ENCODE measurements at places on chromosomes 4 and X.

GRCh38 chr4:123505095-123506010, 108.8 kb downstream of the SPRY1 start:
- peak; percentile 98 for DNase-seq
- H3K4me1 ChIP-seq: peaks cover 3% of the 10 kb centered on the region
- H3K27me3 ChIP-seq: peaks cover 5% of the 10 kb centered on the region
- peak overlapping the region; percentile 72 for H3K4me3 ChIP-seq
- H3K27ac ChIP-seq: peak overlapping the region; percentile 95
- no peaks in the 10 kb centered on the region for H3K36me3 ChIP-seq

DNA sequence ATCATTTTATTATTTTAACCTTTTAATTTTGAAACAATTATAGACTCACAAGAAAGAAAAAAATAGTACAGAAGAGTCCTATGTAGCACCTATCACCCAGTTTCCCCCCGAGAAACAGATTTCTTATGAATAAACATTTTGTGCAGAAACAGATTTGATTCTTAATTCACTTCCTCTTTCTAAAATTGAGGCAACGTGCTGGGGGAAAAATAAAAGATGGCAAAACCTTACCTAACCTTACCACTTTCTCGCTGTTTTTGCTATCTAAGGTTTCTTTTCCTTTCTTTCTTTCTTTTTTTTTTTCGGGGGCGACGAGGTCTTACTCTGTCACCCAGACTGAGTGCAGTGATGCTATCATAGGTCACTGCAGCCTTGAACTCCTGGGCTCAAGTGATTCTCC, 4.3 kb upstream of the CLNK start:
- DNase-seq: no peak
- H3K27ac ChIP-seq: no peak overlapping the region
- H3K27me3 ChIP-seq: no peaks in the 10 kb centered on the region
- no peaks in the 10 kb centered on the region for H3K4me1 ChIP-seq
- H3K36me3 ChIP-seq: no peaks in the 10 kb centered on the region

DNA sequence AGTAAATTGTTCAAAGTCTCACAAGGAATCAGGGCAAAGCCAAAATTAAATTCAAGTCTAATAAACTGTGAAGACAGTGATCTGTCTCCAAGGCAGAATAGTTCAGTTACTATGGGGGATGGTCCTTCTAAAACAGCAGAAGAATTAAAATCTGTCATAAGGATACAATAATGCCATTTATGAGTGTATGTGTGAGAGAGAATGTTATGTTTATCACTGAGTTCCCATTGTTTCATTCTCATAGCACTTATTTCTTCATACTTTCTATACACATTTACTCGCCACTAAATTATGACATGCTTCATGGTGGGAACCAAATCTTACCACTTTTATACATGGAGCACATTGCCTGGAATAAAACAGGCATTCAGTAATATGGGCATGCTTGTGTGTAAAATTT, 102.5 kb downstream of the AMMECR1 start:
- H3K4me1 ChIP-seq: no peaks in the 10 kb centered on the region
- peaks cover 17% of the 10 kb centered on the region for H3K36me3 ChIP-seq
- H3K27me3 ChIP-seq: no peaks in the 10 kb centered on the region

DNA sequence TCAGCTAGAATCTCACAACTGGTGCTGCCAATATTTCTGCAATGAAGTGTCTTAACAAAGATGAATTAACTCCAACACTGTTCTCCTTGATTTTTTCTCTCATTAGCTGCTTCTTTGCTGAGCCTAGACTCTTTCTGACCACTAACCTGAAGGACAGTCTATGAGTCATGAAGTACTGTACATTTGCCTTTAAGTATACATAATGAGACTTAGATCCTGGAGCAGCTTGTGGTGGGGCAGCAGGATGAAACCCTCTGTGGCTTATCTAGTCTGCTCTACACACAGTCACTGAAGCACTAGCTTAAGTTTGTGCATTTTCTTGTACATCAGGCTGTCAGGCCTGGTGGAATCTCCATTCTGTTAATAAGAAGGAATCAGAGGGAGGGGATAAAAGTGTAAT, 307.4 kb upstream of the SMIM31 start:
- no peak for DNase-seq
- no peaks in the 10 kb centered on the region for H3K36me3 ChIP-seq
- H3K4me3 ChIP-seq: no peak overlapping the region
- H3K27me3 ChIP-seq: no peaks in the 10 kb centered on the region

- H3K4me1 ChIP-seq: no peaks in the 10 kb centered on the region
- H3K27ac ChIP-seq: no peak overlapping the region
- H3K27me3 ChIP-seq: no peaks in the 10 kb centered on the region
- no peaks in the 10 kb centered on the region for H3K36me3 ChIP-seq
- no peak overlapping the region for H3K4me3 ChIP-seq
- no peak for DNase-seq
Measured at GRCh38 chr4:89249716-89250361, 57.8 kb downstream of the GPRIN3 start.

GRCh38 chr4:170306208-170306607, 216.5 kb upstream of the AADAT start:
- H3K27ac ChIP-seq: no peak overlapping the region
- no peaks in the 10 kb centered on the region for H3K36me3 ChIP-seq
- no peak for DNase-seq
- H3K4me1 ChIP-seq: no peaks in the 10 kb centered on the region
- no peak overlapping the region for H3K4me3 ChIP-seq
- no peaks in the 10 kb centered on the region for H3K27me3 ChIP-seq

DNA sequence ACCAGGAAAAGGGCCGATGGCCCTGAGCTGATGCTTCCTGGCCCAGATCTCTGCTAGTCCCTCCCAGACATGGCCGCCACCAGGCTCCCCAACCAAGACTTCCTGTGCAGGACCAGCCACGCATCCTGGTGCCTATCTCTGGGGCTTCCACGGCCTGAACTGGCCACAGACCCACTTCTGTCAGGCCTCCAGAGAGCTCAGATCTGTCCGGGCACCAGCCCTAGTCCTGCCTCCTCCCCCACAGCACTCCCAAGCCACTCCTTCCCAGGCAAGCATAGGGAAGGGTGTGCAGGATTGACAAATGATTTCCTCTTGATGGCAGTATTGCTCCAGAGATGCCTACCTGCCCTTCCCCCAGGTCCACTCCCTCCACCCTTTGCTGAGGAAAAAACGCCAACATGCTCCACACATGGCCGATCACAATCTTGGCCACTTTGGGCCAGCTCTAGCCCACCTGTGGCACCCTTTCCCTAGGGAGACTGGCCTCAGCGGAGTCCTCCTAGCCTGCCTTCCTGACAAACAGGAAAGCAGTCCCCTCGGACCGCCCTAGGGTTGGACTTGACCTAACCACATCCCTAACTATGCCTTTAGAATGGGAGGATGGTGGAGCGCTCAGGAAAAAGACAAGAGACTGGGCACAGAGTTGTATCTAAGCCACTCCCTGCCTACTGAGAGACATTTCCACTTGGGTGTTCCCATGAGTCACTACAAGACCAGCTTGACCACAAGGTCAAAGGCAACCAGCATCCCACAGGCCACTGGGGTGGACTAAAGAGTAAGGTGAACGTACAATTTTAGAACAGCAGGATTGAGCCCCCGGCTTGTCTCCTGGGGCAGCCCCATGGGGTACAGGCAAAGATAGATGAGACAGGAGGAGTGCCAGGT, 277.5 kb upstream of the AGTR2 start:
- no peaks in the 10 kb centered on the region for H3K4me1 ChIP-seq
- no peak overlapping the region for H3K27ac ChIP-seq
- H3K4me3 ChIP-seq: no peak overlapping the region
- peak; percentile 86 for DNase-seq

DNA sequence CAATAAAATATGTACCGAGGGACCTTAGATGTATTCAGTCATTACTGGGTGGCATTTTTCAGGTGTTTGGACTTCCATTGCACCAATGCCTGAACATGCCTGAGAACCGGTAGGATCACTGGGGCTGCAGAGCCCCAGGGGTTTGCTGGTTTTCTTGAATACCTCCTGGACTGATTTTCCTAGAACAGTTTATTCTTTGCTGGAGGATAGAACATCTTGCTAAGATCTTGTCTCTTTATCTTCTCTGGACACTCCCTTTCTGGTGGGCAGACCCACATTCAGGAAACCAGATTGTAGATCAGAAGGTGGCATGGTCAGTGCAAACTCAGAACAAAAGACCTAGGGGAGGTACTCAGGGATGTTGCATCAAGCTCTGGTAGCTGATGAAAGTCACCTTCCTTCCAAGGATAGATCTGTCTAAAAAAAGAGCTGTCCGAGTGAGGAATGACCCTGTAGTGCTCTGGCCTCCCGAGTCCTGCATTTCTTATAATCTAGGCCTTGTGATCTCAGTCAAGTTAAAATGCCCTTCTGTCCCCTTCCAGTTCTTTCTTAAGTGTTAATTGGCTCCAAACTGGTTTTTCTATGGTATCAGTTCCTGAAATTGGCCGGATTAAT, 84.8 kb downstream of the CLDN34 start:
- no peak overlapping the region for H3K4me3 ChIP-seq
- no peak overlapping the region for H3K27ac ChIP-seq
- H3K4me1 ChIP-seq: no peaks in the 10 kb centered on the region
- no peaks in the 10 kb centered on the region for H3K27me3 ChIP-seq
- DNase-seq: no peak

GRCh38 chr4:113783701-113784100, 22.2 kb upstream of the CAMK2D start:
- no peak for DNase-seq
- H3K4me1 ChIP-seq: no peaks in the 10 kb centered on the region
- no peaks in the 10 kb centered on the region for H3K27me3 ChIP-seq
- no peak overlapping the region for H3K27ac ChIP-seq

DNA sequence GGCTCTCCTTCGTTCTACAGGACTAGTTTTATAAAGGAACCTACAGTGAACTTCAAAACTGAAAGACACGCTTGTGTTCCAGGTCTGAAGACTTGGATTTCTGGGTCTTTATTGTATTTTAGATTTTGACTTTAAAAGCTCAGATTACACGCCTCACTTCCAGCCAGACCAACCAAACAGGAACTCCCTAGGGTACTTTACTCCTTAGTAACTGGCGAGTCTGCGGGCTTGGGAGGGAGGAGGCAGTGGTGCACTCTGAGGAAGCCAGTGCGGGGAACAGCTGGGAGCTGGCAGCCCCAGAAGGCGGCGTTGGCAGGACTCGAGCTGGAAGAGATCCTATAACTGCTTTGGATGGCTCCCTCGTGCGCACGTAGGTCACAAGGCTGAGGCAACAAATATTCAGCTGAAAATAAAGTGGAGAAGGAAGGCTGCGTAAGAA, 391 bp upstream of the PHKA1 start:
- H3K4me1 ChIP-seq: no peaks in the 10 kb centered on the region
- peak; percentile 78 for DNase-seq
- H3K27ac ChIP-seq: no peak overlapping the region
- no peaks in the 10 kb centered on the region for H3K27me3 ChIP-seq

DNA sequence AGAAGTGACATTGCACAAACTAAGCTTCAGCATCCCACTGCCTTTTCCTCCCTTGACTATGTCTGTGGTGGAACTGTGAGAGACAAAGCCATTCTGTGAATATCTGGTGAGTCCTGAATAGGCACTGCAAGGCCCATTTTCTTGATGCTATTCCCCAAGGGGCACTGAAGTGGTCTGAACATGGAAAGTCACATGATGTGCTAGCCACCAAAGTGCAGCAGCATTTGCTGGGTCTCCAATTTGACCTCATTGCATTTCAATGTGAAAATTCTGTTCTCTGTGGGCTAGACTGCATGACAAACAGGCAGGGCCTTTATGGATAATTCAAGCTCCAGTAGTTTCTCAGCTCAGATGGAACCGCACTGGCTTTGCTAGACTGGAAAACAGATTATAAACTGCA, 627.4 kb upstream of the BOD1L1 start:
- DNase-seq: no peak
- H3K4me3 ChIP-seq: no peak overlapping the region
- H3K36me3 ChIP-seq: no peaks in the 10 kb centered on the region

DNA sequence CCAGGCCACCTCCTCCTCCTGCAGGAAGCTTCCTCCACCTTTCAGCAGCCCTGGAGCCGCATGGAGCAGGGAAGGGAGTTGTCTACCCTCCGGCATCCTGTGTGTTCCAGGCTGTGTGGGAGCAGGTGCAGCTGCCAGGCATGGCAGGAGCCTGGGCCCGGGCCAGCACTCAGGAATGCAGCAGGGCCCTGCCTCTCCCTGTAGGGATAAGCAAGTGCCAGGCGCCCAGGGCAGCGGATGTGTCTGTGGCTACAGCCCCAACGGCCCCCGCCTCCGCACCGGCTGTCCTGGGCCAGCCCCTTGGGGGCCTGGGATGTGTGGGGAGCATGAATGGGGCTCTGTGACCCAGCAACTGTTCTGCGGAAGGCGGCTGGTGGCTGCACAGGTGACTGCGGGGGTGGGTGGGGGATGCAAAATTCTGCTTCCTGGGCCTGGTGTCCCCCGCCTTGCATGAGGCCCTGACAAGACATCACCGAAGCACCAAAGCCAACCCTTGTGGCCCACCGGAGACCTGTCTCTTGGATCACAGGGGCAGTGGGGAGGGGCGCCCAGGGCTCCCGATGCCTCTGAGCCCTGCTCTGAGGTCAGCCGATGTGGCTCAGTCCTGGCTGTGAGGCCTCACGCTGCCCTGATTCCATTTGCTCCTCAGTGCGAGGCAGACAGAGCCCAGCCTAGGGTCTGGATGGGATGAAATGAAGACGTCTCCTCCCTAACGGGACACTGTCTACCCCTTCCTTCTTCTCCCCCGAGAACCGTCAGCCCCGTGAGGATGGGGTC, 1.4 kb upstream of the DOK7 start:
- H3K27me3 ChIP-seq: peaks cover 33% of the 10 kb centered on the region
- H3K27ac ChIP-seq: no peak overlapping the region
- no peak overlapping the region for H3K4me3 ChIP-seq

DNA sequence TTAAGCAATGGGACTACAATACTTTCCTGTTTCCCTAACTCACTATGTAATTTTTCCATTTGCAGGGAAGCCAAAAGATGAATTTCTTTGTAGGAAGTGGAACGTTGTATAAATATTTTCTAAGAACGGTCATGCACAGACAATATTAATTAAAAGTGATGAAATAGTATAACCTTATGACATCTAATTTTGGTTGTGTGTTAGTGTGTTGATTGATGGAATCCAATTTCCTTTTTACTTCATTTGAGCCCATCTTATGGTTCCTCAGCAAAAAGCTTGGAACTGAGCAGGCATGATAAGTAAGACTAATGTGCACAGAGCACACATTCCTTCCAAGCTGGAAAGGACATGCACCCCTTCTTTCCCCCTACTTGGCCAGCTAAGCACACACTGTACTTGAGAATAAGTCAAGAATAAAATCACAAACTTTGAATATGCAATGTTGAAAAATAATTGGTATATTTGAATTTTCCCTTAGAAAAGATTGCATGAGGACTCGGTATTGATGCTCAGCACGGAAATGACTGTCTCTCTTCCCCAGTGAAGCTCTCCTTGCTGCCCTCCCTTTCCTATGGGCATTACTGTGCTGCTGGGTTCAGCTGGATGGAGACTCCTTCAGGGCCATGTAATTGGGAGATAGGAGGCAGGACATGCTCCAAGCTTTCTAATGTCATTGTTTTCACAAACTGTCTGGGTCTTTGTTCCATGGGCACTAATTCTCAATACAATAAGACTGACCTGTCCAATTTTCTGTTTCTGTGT, 19.2 kb upstream of the PDLIM3 start:
- DNase-seq: no peak
- no peaks in the 10 kb centered on the region for H3K27me3 ChIP-seq
- no peaks in the 10 kb centered on the region for H3K4me1 ChIP-seq
- H3K4me3 ChIP-seq: no peak overlapping the region
- H3K27ac ChIP-seq: no peak overlapping the region

Measured in endodermal cell (in vitro differentiated cells).